Dermis blood vessel endothelial cell (primary cell): ENCODE measurements at places on chromosomes 13 and 19. TPM values are rescaled to one million over a fixed set of nuclear protein-coding genes. Genes with fewer than 3 reads are reported as not detected.

The LGALS7B gene
- total RNA-seq: 1.4 TPM in 1 of 2 replicates, not detected in the other

DNA sequence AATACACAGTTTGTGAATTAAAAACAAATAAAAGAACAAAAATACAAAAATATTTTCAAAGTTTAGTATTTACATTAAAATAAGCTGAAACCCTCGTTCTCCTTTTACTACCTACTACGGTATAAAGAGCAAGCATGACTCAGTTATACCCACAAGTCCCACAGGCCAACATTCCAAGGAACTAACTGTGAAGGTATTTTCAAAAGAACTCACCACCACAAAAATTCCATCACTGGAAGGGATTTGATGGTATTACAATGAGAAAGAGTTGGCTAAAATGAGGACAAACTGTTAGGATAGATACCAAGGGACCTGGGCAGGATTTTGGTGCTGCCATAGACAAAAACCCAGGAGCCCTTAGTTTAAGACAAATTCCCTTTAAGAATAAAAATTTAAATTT lies 122.7 kb downstream of the TBC1D4 start:
- DNase-seq: peak; percentile 24

- peak; percentile 65 for DNase-seq
Measured at GRCh38 chr19:3243819-3244700, 19.6 kb downstream of the CELF5 start.

- DNase-seq: no peak
Measured at GRCh38 chr19:5293612-5294378, 46.8 kb downstream of the PTPRS start.

The PLPP2 gene
- 14.3 and 25.8 TPM in 2 replicates for total RNA-seq

- DNase-seq: no peak
Measured at GRCh38 chr13:49654011-49654410, 25.7 kb downstream of the ARL11 start.

DNA sequence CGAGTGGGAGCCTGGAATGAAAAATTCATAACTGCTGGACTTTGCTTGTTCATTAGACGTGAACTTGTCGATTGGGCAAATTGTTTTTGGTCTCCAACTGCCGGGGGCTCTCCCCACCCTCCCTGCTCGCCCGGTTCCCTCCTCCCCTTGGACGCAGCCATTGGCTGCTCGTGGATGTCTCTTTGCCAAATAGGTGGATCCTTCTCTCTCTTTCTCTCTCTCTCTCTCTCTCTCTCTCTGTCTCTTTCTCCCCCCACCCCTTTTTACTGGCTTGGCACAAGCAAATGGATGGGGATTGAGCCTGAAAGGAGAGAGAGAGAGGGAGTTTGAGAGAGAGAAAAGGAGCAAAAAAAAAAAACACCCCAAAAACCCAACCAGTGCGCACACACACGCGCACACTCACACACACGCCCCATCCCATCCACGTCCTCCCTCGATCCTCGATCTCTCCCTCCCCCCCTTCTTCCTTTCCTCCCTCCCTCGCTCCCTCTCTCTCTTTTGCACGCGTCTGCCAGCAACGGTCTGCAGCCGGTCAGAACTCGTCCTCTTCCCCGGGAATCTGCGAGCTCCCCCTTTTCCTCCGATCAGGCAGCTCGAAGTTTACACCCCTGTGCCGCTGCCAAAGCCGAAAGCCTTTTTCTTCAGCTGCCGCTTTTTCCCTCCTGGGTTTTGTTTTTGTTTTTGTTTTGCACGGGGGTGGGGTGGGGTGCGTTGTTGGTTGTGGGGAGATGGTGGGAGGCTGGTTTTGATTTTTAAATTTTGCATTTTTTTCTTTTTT lies 27.8 kb downstream of the NFIX start:
- peak; percentile 26 for DNase-seq

GRCh38 chr13:39855236-39855635 lies 199.8 kb downstream of the COG6 start:
- no peak for DNase-seq

DNA sequence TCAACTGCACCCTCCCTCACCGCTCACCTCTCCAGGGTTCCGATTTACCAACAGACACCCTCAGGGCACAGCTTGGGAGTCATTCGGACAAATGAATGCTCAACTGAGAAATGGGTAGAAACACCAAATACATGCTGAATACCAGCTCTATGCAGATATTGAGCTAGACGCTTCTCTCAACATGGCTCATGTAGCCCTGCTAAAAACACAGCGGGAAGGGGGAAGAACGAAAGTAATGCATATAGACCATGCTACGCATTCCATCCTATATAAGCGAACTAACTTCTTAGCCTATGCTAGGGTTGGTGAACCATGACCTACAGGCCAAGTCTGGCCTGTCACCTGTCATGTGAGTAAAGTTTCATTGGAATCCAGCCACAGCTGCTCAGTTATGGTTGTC lies 304.0 kb downstream of the UQCRFS1 start:
- DNase-seq: no peak

DNA sequence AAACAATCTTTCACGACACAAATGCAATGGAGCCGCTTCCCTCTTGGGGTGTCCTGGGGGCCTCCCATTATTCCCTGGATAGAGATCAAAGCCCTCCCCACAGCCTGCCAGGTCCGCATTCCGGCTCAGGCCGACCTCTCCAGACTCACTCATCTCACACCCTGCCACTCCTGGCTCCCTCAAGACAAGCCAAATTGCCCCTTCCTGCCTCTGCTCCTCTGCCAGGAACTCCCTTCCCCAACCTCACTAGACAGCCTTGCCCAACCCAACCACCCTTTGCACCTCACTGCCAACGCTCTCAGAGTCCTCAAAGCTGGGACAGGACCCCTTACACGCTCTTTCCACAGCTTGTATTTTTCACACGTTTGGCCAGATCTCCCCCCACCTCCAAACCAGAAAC lies 1.5 kb downstream of the ABHD17A start:
- no peak for DNase-seq

DNA sequence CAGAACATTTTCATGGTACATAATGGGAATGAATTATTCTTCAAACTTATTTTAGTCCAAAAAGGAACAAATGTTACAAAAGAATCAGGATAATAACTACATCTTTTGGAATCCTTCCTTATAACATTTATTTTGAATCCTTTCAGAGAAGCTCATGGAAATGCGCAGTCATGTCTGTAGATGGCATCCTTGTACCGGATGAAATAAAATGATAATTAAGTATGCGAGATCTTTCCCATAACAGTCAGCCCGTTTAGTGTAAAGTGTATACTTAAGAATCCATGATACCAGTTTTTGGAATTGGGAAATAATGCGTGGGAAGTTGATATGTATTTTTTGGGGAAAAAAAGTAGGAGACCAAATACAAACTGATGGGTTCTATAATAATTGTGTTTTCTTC lies 418.8 kb downstream of the GPC5 start:
- DNase-seq: peak; percentile 22

The IFNL2 gene
- not detected in 2 replicates for total RNA-seq

DNA sequence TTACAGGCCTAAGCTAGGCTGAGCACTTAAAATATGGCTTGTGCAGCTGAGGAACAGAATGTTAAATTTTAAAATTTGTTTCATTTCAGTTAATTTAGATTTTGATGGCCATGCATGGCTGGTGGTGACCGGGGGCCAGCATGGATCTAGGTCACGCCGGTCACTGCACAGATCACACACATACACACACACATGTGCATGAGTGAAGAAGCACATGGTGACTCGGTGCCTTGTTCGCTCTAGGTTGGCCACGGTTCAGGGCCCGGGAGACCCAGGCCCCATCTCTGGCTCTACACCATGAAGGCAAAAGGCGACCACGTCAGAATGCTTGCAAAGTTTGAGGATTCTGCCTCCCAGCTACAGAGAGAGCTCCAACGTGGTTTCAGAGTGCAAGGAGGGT lies 28.0 kb downstream of the ZFR2 start:
- DNase-seq: no peak

The KLC3 gene
- total RNA-seq: 0.17 and 0.60 TPM in 2 replicates

- DNase-seq: no peak
Measured at GRCh38 chr19:31674503-31675192, 325.4 kb upstream of the TSHZ3 start.

DNA sequence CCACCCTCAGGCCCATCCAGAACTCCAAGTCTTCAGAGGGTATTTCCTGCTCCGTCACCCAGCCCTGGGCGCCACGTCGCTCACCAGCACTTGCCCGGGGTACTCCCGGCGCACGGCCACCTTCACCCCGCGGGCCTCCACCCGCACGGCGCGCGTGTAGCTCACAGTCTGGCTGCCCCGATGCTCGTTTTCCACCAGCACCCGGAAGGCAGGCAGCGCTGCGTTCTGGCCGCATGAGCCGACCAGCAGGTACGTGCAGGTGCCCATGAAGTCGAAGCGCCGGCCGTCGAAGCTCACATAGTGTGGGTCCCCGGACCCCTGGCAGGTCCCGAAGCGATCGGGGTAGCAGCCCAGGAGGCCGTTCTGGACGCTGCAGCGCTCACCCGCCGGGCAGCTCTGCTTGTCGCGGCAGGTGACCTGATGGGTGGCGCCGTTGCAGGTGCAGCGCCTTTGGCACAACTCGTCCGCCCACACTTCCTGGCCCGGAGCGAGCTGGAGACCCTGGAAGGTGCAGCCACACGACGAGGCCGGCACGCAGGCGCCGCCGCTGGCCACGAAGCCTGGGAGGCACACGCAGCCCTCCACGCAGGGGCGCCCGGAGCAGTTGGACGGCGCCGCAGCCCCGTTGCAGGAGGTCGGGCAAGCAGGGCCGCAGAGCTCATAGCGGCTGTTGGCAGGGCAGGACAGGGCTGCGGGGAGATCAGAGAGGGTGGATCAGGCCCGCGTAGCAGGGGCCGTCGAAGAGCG lies 19.2 kb downstream of the FCGBP start:
- no peak for DNase-seq

DNA sequence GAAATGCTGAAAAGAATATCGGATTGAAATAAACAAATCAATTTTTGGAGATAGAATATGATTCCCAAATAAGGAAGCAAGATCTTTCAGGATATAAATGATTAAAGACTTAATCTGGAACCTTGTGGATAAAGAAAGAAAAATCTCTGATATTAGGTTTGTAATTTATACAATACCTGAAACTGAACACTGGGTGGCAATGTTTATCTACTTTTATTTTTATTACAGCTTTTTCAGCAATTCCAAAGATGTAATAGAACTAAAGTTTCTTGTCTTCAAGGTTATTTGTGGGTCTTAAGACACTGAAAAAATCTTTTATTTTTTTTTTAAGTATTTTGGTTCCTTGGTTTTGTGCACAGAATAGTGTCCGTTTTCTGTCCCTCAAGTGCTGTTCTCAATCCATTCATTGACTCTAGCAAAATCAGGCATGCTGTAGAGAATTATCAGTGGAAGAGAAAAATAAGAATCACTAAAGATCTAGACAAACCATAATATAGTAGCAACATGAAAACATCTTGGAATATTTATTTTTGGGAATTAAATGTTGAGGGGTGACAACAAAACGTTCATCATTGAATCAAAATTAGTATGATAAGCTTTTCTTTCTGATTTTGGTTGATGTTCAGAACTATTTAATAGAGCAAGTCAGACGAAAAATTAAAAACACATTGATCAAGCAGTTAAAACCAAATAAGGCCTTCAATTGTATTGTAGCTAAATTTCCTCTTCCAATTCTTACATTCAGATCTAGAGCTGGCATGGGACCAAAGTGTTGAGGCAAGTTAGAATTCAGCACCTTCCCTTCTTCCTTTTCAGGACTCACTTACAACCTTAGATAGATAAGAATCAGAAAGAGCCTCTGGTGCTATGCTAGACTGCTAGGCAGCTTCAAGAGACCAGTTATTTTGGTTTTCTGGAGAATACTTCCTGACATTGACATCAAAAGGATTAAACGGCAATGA lies 704.4 kb upstream of the PCDH20 start:
- peak; percentile 5 for DNase-seq

GRCh38 chr19:50321831-50322230 lies 7.3 kb downstream of the KCNC3 start:
- no peak for DNase-seq

DNA sequence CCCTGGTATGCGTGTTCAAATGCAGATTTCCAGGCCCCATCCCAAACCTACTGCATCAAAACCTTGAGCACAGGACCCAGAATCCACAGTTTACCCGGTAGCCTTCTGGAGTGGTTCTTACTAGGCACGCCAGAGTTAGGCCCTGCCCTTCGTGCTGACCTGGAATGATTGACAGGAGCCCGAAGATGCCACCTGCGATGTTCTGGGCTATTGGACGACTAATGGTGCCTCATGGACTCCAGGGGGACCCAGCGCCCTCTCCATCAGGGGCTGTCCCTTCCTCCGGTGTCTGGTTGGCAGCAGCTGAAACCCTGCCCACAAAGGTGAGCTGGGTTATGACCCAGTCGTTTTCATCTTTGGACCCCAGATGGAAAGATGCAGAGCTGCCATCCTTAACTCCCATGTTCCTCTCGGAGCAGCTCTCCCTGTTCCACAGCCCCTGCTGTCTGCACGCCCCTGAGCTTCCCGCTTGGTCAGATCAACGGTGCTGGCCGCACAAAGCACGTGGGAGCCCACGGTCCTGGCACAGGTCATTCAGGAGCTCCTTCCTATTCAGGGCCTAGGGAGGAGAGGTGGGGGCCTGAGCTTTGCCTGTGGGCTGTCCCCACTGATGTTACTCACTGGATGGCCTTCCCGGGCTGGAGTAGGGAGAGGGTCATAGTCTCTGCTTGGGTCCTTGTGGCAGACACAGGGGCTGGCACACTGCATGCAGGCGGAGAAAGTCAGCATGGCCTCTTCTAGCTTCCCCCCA lies 65.8 kb downstream of the GPR12 start:
- no peak for DNase-seq

GRCh38 chr19:10701955-10702525 lies 801 bp downstream of the QTRT1 start:
- peak; percentile 15 for DNase-seq

- DNase-seq: no peak
Measured at GRCh38 chr13:98495627-98496478, 81.1 kb downstream of the STK24 start.

DNA sequence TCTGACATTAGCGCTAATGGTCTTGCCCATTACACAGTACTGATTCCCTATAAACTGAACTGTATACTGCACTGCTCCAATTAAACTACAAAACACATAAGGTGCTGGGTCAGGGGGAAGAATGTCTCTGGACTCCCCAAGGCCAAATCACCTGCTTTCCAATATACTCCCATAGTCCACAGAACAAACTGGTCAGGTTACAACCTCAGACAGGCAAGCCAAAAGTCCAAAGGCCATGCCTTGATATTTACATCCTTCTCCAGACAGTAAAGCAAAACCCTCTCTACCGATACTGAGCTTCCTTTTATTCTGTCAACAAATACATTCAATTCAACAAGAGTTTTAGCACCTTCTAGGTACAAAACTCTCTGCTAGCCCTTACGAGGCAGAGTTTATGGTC lies 8.9 kb downstream of the ZNF541 start:
- no peak for DNase-seq

- DNase-seq: peak; percentile 4
Measured at GRCh38 chr19:57317503-57317902, 2.8 kb upstream of the ZNF543 start.

The RFPL4A gene
- 0.14 and 0.51 TPM in 2 replicates for total RNA-seq
